ENCODE measurements at places on chromosomes 16 and 17. TPM values are rescaled to one million over a fixed set of nuclear protein-coding genes. Genes with fewer than 3 reads are reported as not detected.

Gene CPHXL2
- total RNA-seq, result not detected

Gene CTCF
- 39.8 TPM for total RNA-seq

Gene FOXO3B
- 7.9 TPM for total RNA-seq

Gene TACO1
- 20.0 TPM for total RNA-seq

Gene NLRC3
- 4.0 TPM for total RNA-seq

Gene CD300LG
- total RNA-seq, result 1.5 TPM

Gene SPSB3
- 57.9 TPM for total RNA-seq

Gene KRTAP16-1
- not detected for total RNA-seq

Gene SSTR5
- total RNA-seq, result 5.8 TPM

Gene KRTAP2-1
- total RNA-seq, result not detected

Gene JPH3
- total RNA-seq, result 0.32 TPM

Gene CSH2
- total RNA-seq, result not detected

Gene IRX3
- 0.43 TPM for total RNA-seq

Gene NQO1
- total RNA-seq, result 528 TPM

Gene ACSM3
- total RNA-seq, result 11.0 TPM

Gene KNOP1
- total RNA-seq, result 15.1 TPM

DNA sequence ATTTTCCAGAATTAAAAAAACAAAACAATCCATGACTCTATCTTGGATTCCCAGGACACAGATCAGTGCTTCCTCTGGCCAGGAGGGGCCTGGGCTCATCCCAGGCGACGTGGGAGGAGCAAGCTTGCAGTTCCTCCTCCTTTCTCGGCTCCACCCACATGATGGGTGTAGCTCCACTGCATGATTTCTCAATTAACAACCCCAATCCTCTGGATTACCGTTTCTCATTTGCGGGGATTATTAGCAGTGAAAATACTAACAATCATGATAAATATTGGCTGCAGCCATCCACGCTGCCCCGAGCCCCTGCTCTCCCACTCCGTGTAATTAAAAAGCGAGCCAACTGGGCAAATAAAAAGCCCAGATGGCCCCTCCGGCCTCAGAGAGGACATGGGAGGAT lies 46.4 kb upstream of the SDK2 start:
- DNase-seq, result no peak

DNA sequence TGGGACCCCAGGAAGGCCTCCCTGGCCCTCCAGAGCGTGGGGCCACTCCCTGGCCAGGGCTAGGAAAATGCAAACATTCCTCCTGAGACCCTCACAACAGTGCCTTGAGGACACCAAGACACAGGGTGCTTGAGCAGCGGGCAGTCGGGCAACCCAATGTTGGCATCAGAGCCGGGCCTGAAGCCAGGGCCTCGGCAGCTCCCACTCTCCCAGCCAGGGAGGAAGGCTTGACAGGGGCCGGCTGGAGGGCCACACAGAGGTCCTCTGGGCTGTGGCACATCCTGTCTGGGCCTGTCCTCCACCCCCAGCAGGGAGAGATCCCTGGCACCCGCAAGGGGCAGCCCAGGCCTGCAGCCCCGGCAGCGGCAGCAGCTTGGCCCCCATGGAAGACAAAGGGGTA lies 12.3 kb upstream of the KRT17 start:
- DNase-seq, result no peak

DNA sequence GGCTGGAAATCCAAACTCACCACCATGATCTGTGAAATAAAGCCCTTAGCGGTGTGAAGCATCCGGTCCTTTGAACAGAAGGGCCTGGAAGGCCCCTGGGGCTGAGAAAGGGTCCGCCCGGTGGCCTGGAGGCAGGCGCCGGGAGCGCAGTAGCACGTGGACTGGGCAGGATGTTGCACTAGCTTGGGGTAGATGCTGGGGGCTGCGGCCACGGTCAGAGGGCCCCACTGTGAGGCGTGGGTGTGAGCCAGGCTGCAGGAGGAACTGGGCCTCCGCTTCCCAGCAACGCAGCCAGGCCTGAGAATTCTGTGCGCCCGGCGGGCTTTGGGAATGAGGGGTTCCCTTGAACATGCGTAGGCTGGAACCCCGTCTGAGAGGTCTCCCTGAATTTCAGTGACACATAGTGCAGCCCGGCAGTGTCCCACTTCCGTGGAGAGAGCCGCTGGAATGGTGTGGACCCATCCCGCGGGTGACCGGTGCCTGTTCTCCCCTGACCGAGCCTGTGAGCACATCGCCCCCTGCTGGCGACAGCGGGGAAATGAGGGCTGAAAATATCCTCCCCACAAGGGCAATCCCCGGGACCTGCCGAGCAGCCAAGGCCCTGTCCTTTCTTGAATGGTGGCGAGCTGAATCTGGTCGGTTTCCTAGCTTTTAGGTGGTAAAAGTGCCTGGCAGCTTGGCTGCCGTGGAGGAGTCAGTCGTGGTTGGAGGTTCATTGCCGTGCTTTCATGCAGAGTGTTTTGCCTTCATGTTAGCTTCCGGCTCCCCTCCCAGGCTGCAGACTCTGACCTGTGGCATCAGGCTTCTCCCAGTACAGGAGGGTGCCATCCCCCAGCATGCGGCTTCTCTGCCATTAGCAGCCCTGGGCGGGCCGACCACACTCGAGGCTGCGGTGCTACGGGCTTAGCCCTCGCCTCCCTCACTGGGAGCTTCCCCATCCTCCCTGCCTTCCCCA lies 43.8 kb downstream of the DNAJA2 start:
- peak; percentile 65 for DNase-seq

GRCh38 chr16:14629612-14629918 lies 495 bp downstream of the PARN start:
- DNase-seq, result no peak

GRCh38 chr17:62899361-62899760 lies 66.7 kb upstream of the TANC2 start:
- no peak for DNase-seq

DNA sequence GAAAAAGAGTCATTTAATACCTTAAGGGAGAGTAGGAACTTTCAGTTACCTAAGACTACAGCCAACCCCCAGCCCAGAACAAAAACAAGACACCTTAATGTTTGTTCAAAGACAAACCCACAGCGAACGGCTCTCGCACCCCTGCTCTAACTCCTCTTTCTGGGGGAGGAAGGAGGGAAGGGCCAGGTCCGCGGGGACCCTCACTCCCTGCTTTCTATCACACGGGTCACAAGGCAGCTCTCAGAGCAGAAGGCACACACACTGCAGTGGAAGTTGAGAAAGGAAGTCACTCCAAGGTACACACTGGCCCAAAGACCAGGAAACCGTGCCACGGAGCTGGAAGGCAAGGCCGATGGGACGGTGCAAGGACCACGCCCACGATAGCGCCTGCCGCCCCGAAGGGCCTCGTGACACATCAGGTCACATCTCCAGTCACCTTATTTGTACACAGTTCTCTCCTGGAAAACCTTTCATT lies 10.0 kb downstream of the LITAFD start:
- DNase-seq, result no peak

DNA sequence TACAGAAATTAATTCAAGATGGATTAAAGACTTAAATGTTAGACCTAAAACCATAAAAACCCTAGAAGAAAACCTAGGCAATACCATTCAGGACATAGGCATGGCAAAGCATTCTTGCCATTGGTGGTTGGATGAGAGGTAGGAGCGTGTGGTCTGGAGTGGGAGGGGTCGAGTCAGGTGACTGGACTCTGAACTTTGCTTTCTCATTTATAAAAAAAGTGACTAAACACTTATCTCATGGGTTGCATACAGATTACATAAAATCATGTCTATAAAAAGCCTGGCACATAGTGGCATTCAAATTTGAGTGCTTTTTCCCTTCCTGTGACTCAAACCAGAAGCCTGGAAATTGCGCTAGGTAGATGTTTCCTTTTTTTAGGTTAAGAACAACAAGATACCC lies 159.7 kb upstream of the SHISA6 start:
- DNase-seq, result no peak

GRCh38 chr17:72296456-72296855 lies 175.6 kb downstream of the SOX9 start:
- DNase-seq, result no peak

DNA sequence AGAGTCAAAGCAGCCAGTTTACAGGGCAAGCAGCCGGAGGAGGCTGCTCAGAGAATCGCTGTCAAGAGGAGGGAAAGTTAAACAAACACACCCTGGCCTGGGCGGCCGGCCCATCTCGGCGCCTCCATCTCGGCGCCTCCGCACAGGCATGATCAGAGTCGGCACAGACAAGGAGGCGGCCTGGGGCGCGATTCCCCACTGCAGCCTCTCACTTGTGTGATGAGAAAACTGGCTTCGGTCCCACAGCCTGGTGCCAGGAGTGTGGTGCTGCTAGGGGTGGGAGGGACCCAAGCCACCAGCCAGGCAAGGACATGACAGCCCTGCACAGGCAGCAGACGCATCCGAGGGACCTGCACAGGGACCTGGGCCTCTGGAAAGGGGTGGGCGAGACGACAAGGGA lies 17.7 kb downstream of the SLC38A10 start:
- peak; percentile 48 for DNase-seq

- no peak for DNase-seq
Observed at GRCh38 chr16:50509521-50510341, 38.5 kb upstream of the NKD1 start.

- DNase-seq, result no peak
Observed at GRCh38 chr16:82703871-82704768, 77.4 kb downstream of the CDH13 start.

DNA sequence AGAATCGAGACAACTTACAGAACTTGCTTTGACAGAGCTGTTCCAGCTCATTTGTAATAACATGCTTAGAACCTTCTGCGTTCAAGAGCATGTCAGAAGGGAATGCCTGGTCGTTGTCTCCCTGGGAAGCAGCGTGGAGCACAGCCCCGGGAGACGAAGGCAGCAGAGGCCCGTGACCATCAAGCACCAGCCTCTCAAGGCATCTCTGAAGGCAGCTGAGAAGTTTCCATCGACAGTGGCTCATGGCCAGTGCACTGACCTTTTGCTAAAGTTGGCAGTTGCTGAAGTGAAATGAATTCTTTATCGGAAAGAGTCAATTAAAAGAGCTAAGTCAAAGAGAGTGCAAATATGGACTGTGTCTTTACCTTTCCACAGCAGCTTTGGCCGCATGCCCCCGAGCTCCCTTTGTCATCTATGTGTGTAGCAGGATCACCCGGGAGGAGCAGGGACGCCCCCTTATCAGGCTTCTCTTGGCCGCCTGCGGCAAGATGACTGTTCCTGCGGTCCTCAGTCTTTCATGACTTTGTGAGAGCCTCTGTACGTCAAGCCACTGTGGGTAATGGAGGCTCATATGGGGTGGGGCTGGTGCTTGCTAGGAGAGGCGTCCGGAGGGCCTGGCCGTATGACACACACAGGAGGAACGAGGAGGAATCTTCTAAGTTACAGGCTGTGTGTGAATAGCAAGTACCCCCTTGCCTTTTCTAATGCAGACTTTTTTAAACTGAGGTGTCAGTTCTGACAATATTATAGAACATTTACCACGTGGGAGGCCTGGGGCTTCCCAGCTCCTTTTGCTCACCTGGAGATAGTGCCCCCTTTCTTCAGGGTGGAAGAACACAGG lies 54.2 kb downstream of the LDHD start:
- DNase-seq, result peak; percentile 25

DNA sequence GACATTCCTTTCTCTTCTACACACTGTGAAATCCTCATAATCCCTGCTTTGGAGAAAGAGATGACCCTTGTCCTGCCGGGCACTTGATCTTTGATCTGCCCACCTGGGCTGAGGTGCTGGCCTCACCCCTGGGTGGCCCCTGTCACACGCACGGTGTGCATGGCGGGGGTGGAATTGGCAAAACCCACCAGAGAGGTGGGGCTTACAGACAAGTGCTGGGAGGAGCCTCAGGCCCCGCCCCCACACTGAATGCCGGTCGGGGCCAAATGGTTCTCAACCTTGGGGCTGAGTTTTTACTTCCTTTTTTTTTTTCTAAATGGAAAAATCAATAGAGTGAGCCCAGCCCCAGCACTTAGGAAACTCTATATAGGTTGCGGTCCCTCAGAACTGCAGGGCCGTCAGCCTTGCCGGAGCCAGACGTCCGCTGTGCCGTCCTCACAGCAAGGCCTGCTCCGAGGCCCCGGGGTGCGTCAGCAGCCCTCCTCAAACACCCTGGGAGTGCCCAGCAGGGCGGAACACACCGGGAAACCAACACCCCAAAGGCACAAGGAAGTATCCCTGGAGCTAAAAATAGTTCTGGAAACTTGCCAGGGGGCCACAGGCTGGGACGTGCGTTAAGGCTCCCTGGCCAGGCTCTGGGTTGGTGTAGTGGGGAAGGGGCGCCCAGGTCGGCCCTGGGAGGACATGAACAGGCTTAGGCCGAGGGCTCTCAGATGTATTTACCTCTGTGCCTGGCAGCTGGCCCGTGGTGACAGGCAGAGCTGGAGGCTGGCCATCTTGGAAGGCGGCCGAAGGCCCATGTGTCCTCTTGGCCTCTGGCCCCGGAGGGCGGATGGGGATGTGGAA lies 11.0 kb downstream of the GPRC5C start:
- peak; percentile 89 for DNase-seq

DNA sequence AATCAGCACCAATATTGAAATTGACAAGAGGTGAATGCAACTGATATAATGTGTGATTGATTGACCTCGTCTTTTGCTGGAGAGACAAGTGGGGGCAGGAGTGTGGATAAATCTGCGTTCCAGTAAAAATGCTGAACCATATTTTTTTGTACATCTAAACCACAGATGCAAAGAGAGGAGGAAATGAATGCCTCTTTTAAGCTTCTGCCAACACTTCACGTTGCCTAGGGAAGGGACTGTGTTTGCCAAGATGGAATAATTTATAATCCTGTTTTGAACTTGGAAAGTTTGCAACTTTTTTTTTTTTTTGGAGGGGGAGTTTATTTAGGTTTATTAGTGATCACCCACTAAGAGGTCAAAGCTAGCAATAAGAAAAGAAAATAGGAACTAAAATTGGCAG lies 288.2 kb upstream of the EEF2KMT start:
- DNase-seq, result no peak

- peak; percentile 86 for DNase-seq
Observed at GRCh38 chr16:85641776-85642176, 28.7 kb downstream of the GSE1 start.

- no peak for DNase-seq
Observed at GRCh38 chr16:15796885-15797284, 59.9 kb downstream of the MYH11 start.

DNA sequence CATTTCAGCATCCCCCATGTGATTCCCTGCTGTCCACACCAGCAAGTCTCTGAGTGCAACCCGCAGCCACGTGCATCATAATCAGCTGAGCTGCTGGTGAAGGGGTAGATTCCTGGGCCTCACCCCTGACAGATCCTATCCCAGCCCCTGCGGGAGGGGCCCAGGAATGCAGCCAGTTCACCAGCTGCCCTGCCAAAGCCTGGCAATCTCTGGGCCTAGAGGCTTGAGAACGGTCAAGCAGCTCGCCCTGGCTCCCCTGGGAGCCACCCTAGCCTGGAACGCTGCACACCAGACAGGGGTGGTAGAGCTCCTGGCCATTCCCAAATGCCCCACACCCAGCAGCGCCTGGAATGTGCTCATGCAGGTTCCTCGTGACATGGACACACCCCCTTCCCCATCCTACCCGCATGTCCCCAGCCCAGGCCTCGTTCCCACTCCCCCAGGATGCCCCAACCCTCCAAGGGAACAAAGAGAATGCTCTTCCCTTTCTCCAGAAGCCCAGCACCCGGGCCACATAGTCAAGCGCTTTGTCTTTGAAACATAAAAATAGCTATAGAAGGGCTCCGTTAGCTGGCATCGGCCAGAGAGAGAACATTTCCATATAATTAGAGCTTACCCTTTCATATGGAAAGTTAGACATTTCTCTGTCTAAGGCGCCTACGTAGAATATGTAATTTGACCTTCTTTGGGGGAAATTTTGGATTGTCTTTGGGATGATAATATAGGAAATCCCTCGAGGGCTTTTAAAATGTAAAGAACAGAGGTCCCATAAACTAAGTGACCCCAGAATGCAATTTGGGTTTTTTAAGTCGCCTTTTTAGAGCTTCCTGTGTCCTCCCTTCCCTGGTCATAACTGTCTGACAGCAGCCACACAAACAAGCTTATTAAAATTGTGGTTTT lies 3.4 kb downstream of the CEP295NL start:
- DNase-seq, result peak; percentile 40

Measured in mucosa of gallbladder (tissue), 1 donor.